ENCODE measurements at places on chromosomes 1 and 21.
A peak's percentile ranks its signal among the peaks of the same experiment; 100 is the strongest.

DNA sequence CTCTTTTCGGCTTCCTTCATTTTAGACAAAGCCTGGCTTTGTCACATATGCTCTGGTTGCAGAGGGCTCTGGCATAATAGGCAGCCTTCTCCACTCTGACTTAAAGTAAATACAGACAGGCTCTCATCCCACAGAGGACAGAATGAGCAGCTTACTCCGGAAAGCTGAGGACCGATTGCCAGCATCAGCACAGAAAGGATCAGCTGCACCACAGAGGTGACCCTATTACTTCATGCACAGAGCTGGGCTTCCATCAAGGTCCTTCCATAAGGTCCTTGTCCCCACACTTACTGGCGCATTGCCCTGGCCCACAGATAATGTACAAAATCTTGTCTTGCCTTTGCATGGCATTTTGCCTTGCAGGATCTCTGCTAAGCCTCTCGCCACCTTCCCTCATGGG lies 67.6 kb downstream of the SEC16B start:
- DNase-seq = no peak

DNA sequence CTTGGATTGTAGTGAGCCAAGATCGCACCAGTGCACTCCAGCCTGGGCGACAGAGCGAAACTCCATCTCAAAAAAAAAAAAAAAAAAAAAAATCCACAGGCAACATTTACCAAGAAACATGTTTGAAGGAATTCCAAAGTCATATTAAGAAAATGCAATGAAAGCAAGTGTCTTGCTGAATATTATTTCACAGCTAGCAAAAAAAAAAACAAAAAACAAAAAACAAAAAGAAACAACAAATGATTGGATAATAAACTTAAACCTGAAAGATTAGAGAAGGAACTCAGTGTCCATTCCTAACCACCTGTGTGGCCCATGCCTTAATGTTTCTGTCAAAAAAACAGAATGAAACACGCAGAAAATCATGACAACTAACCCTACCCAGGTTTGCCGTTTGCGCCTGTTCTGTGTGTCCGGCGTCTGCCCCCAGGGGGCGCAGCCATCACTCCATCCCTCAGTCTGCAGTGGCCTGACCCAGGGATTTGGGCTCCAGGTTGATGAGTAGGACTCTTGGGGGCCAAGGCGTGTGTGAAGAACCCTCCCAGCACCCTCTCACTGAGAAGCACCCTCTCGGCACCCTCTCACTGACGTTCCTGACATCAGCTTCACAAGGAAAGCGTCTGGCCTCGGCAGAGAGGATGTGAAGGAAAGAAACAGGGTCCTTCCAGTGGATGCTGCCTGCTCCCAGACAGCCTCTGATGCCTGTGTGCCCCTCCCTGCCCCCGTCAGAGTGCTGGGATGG lies 19.2 kb upstream of the PTTG1IP start:
- DNase-seq = peak; percentile 82

GRCh38 chr1:12709091-12709491 lies 6.8 kb upstream of the AADACL3 start:
- no peak for DNase-seq

DNA sequence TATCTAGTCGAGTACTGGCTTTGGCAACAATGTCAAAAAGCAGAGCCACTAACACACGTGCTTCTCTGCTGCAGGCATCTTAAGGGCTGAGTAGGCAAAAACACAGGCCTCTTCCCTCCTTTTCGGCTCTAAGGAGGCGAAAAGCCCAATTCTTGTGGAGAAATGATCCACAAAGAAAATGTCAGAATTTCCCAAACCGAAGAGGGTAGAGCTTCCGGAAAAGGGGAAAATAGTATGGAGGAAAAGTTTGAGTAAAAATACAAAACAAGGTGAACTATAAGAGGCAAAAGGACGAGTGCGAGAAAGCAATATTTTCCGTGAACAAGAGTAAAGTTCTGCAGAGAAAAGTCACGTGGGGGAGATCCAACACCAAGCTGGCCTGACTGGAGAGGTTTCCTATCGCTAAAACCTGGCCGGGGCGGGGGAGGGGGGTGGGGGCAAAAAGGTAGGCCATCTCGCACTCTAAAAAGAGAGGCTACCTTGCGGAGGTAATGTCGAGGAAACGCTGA lies 551 bp downstream of the ZRANB2 start:
- DNase-seq = peak; percentile 28

DNA sequence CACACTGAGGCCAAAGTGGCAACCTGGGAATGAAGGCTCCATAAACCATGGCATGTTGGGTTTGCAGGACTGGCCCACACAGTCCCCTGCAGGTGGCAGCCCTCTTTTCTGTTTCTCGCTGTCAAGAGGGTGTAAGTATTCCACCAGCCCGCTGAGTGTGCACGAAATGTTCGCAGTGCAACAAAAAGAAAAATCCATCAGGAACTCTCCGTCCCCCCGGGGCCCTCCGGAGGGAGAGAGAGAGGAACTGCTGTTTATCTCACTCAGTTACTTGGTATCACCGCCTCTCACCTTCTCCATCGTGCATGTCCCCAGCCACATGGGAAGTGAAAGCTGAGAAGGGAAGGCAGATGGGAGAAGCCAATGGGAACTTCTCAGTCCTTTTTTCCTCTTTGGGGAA lies 38.3 kb downstream of the NCF2 start:
- DNase-seq = no peak

- peak; percentile 72 for DNase-seq
Measured at GRCh38 chr1:19240673-19241538, 10.4 kb downstream of the EMC1 start.

DNA sequence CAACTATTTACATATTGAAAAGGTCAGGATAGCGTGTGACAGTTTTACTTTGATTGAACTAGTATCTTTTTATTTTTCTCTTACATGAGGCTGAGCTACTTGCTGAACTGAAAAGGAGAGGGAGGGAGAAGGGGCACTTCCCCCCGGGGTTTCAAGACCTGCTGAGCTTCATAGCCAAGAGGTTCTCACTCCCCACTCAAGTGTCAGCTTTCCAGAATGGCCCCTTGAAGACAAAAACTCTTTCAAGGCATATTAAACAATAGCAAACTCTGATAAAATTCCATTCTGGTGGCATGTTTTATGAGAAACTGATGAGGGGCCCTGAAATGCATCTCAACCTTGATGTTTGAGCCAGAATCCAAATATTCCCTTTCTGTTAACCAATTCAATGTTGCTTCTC lies 143.0 kb downstream of the KAZN start:
- no peak for DNase-seq

DNA sequence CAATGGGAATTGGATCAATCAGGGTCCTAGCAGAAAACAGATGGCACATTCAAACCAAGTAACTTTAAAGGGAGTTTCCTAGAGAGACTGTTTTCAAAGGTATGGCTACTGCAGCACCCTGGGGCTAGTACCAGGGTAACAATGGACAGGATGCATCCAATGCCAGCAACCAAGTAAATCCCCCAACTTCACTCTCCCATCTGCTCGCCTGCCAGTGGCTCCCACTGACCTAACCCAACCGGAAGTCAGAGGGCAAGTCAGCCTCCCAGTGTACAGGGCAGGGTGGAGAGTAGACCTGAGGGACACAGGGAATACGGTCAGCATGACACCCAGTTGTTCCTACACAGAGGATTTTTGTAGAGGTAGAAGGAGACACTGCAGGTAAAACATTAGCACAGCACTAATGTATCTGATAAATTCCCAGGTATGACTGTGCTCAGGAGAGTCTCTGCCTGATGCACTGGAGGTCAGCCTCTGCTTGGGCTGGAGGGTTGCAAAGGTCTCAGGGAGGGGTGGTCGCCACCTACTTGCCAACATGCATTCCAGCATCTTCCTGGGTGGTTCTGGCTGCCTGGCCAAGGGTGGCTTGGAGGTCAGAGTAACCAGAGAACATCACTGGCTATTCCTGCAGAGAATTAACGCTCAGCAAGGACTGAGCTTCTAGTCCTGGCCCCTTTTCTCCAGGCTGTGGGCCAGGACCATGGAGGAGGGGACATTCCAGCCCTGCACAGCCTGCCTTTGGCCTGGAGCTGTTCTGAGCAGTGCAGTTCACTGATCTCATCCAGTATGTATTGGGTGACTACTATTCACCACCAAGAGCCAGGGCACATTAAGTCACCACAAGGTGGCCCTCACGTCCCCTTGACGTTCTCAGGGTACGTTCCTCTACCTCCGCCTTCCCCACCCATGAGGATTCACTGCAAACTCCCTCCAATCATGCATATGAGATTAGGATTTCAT lies 5.1 kb upstream of the GJA4 start:
- no peak for DNase-seq

DNA sequence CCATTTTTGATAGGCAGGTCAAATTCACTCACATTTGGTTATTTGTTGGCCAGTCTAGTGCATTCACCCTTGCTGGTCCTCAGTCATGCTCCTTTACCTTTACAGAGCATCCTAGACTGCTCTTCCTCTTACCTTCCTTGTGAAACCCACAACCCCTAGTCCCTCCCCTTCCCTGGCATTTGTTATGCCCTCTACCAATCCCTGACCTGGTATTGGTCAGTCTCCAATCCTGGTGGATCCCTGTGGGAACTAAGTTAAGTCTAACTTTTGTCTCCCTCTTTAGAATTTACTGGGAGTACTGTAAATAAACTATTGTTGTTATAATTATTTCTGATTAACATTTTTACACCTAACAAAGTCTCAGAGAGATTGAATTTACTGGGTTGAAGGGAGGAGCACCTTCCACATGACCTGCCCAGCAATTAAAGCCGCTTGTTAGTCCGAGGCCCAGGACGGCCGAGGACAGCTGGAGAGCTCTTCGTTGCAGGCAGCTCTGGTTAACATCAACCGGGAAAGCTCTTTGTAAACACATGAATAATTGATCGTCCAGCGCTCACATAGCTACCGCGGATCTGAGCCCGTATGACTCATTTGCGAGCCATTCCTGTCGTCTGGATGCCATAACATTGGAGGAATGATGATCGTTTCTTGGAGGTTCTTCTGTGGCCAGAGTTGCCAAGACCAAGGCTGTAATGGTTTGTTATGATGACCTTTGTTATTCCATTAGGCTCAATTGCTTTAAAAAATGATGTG lies 31.9 kb downstream of the MTARC1 start:
- DNase-seq = no peak

DNA sequence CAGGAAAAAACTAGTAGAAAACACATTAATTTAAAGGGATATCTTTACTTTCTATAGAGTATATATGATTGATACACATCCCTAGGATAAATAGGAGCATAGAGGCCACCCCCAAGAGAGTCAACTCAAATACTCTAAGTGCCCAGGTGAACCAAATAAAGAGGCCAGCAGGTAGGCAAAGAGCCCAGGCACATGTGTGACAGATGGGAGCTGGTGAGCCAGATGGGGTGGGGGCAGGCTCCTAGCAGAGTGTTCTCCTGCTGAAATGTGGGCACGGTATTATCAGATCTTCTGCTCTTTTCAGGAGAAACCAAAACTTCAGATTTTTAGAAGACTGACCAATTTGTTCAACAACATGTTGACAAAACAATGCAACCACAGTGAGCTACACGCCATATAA lies 333.4 kb upstream of the PKN2 start:
- no peak for DNase-seq

- DNase-seq = no peak
Measured at GRCh38 chr1:26578167-26578566, 48.6 kb downstream of the RPS6KA1 start.

DNA sequence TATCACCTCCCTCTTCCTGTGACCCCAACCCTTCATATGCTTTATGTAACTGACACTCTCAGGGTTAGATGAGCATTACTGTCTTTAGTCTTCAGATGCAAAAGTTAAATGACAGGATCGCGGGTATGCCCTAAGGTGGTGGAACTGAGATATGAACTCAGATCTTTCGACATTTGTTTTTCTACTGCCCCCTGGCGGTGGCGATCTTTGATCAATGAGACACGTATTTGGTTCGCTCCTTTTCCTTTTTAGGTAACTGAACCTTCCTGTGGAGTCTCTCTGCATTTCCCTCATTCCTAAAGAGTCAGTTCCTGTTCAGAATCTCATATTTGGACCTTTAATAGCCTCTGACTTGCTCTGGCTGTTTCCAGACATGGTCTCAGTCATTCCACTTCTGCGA lies 47.8 kb upstream of the ZP4 start:
- DNase-seq = no peak

DNA sequence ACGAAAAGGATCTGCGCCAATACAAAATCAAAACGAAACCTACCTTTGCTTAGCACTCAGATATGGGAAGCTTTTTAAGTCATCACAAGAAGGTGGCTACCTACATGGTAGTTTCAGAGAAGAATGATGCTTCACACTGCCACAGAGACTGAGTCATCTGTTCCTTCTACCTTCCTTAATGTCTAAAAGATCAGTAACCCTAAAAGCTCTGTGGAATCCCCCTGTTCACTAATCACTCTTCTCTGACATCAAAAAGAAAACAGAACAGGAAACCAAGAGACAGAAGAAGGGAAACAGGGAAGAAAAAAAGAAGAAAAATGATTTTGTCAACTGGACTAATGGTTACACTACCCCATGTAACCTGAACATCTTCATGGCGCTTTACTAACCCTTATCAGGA lies 177.2 kb downstream of the SMYD3 start:
- peak; percentile 14 for DNase-seq

DNA sequence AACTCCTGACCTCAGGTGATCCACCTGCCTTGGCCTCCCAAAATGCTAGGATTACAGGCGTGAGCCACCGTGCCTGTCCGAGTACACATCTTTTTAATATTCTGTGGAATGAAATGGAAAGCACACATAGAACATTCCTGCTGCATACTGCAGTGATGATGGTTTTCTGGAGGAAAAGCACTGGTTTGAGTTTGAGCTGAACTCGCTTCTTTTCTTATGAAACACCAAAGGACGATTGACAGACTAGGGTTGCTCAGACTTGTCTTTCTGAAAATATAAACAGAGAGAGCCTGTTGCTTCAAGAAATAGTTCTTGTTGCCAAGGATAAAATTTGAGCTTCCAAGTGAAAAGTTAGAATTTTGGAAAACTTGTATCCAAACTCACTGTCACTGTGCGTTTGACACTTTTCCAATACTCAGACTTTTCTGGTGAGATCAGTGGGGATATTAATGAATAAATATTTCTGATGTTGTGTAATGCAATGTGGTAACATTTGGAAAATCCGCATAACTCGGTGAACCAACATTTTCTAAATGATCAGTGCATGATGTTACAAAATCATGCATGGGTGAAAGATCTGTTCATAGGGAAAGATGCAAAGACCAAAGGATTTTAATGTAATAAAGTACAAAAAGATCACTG lies 15.0 kb upstream of the ERMAP start:
- no peak for DNase-seq

Measured in activated naive CD4-positive, alpha-beta T cell treated with Interleukin-2 at 50 U/mL for 16 hours (primary cell).